ENCODE measurements at places on chromosomes 16 and 17.

DNA sequence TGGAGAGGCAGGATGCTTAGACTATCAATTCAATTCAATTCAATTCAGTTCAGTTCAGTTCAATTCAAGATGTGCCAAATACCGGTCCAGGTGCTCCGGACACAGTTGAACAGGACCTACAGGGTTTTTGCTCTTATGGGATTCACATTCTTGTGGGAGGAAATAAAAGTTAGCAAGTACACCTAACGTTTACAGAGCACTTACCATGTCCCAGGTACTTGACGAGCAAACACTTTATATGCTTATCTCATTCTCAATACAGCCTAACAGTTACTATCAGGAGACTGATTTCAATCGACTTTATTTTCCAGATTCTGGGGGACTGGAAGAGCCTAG, 467 bp upstream of the GDE1 start:
- no peak for DNase-seq

DNA sequence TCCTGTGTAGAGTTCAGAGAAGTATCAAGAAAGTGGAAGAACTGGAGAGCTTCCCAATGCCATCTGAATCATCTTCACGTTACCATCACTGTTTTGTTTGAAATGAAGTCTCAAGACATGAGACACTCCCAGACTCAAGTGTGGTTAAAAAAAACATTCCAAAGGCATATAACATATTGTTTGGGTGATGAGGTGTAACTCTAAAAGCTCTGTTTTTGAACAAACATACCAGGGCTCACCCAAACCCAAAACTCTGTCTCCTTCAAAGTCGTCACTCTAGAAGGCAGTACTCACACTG, 6.3 kb upstream of the ZCCHC14 start:
- no peak for DNase-seq

DNA sequence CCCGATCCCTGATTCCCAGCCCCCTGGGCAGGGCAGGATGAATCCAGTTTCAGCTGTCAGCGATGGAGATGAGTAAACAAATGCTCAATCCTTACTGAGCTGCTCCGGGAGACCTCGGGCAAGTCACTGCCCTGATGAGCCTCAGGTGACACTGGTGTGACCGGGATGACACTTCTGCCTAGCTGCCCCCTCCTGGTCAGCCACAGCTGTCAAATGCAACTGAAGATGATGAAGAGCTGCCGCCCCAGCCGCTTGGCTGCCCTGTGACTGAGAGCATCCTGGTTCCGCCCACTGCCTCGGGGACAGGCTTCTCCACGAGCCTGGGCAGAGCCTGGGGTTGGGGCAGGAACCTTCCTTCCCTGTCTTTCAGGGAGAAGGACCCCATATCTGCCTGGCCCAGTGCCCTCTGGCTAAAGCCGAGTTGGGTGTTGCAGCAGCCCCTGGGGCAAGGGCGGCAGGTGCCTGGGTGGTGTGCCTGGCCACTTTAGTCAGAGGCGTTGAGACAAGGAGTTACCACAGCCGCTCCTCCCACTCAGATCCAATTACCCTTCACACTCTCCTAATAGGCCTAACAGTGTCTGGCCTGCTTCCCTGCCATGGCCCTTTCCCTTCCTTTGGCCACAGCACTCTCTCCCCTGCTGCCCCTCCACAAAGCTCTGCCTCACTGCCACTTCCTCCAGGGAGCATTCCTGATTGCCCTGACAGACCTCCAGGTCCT, 5.5 kb downstream of the CCL17 start:
- peak; percentile 60 for DNase-seq

- peak; percentile 82 for DNase-seq
These were observed 3.8 kb downstream of the PMP22 start for GRCh38 chr17:15261258-15261801.

- DNase-seq = no peak
These were observed 26.1 kb upstream of the JPT2 start for GRCh38 chr16:1651974-1652312.

- no peak for DNase-seq
These were observed 69.1 kb upstream of the BRD7 start for GRCh38 chr16:50437769-50438437.

- no peak for DNase-seq
These were observed 111.9 kb downstream of the XYLT1 start for GRCh38 chr16:17358846-17359245.

GRCh38 chr17:37605081-37605480, 4.1 kb downstream of the SYNRG start:
- no peak for DNase-seq

DNA sequence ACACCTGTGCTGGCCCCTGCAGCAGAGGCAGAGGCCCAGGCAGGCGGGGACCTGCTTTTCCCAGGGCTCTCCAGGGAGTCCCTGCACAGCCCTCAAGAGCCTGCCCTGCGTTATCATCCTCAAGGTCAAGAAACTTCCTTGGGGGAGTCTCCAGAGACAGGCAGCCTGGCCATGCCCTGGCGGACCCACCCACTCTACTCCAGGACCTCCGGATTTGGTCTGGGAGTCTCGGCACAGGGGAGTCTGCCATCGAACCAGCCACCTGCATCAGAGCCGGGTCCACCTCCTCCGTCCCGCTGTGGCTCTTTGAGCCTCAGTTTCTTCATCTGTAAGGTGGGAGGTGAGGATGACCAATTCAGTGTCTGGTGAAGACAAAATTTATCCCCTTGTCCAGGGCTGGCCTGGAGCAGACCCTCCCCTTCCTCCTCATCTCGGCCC, 75.3 kb upstream of the TNRC6C start:
- no peak for DNase-seq

GRCh38 chr16:81940781-81941560, 70.3 kb downstream of the SDR42E1 start:
- no peak for DNase-seq

GRCh38 chr16:56355221-56355620, 70.1 kb downstream of the AMFR start:
- DNase-seq = no peak

DNA sequence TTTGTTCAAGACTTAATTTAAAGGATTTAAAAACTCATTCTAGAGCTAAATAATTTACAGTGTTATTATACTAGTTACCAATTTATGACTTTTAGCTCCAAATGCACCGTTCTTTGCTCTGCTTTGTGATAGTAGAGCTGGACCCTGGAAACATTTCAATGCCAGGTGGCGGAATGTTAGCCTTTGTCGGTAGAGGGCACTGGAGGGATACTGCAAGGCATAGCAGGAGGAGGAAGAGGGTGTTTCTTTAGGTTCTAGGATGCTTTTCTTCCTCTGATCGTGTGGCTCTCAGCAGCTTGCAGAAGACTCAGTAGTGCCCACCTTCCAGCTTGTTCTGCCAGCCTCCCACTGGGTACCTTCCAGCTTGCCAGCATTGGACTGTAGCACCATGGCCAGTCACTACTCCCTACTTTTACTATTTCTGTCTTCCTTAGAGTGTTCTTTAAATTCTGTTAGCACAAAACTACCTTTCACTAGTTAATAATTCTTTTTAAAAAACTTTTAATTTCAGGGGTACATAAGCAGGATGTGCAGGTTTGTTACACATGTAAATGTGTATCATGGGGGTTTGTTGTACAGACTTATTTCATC, 325.3 kb downstream of the UTP18 start:
- peak; percentile 58 for DNase-seq

DNA sequence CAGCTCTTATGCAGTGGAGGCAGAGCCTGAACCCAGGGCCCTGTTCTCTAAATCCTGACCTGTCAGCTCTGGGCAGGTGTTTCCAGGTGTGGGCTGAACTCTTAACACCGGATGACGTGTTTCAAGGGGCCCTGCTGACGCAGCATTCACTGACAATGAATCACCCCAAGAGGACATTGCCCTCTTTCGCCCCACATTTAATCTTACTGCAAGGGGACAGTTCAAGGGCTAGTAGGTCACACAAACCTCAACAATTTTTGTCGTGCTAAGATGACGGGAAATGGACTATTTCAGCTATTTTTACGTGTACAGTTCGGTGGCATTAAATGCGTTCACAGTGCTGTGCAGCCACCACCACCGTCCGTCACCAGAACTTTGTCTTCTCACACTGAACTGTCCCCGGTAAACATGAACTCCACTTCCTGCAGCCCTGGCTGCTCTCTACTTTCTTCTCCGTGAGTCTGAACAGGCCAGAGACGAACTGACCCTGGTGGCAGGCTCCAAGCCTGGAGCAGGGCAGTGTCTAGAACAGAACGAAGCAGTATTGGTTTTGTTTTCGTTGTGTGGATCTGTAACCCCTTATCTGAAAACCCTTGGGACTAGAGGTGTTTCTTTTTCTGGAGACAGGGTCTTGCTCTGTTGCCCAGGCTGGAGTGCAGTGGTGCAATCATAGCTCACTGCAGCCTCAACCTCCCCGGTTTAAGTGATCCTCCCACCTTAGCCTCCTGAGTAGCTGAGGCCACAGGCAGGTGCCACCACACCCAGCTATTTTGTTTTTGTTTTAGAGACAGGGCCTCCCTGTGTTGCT, 88.4 kb upstream of the CIBAR2 start:
- DNase-seq = no peak

DNA sequence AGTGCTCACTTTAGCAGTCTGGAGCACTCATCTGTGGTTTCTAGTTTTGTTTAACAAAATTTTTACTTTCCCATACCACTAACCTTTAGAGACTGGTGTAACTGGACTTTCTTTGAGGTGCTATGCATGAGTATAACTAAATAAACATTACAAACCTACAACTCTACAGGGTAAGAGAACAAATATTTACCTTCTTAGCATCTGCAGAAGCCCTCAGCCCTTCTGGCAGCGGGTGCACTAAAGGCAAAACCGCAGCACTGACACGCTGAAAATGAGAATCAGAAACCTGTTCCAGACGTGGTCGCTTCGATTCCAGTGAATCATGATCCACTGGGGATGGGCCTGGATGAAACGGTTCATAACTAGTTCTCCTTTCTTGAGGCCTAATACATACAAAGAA, 43.7 kb downstream of the NCOR1 start:
- DNase-seq = no peak

DNA sequence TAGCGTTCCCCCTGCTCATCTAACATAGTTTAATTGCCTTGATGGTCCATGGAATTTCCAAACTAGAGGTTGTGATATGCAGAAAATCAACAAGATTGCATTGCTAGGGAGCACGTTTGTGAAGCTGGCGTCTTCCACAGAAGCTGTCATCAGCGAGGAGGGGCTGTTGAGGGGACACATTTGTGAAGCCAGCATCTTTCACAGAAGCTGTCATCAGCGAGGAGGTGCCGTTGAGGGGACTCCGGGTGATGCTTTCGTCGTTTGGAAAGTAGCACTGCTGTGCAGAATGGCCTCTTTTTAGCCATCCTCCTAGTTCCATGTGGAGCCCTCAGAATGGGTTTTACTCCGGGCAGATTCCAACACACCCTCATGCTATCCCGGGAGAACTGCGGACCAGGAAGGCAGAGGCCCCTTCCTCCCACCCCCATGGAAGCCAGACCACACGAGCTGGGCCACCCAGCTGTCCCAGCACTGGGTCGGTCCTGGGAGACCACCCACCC, 119.6 kb upstream of the CHMP6 start:
- no peak for DNase-seq

DNA sequence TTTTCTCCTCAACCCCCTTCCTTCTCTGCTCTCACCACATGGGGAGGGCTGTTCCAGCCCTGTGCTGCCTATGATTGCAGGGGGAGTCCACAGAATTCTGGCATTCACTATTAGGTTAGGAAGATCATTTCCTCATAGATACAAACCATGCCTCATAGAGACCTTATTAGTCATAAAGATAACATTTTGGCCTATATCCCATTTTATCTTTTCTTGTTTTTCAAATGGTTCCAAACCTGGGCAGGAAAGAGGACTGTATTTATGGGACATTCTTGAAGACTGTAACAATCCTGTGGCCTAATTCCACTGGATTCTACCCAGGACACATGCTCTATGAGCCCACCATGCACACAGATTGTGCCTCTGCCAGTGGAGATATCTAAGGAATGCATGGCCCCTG, 51.7 kb downstream of the ASIC2 start:
- DNase-seq = no peak

- DNase-seq = no peak
These were observed 316.3 kb downstream of the CBLN1 start for GRCh38 chr16:48965386-48965785.

GRCh38 chr17:75345514-75346167, 56.4 kb upstream of the SLC25A19 start:
- DNase-seq = no peak

- no peak for DNase-seq
These were observed 35.9 kb downstream of the CACNA1G start for GRCh38 chr17:50596191-50597037.

- DNase-seq = peak; percentile 86
These were observed 1.3 kb upstream of the HIC1 start for GRCh38 chr17:2053380-2054261.

GRCh38 chr16:22318690-22319358, 21.6 kb downstream of the POLR3E start:
- no peak for DNase-seq

GRCh38 chr16:61909074-61909473, 127.2 kb downstream of the CDH8 start:
- DNase-seq = no peak

- no peak for DNase-seq
These were observed 136.6 kb downstream of the COPRS start for GRCh38 chr17:31722251-31723056.

GRCh38 chr17:219696-220095, 38.2 kb upstream of the DOC2B start:
- DNase-seq = no peak

- DNase-seq = no peak
These were observed 27.1 kb upstream of the VWA3A start for GRCh38 chr16:22065252-22065651.

- no peak for DNase-seq
These were observed 933 bp upstream of the ATXN7L3 start for GRCh38 chr17:44200478-44201155.

DNA sequence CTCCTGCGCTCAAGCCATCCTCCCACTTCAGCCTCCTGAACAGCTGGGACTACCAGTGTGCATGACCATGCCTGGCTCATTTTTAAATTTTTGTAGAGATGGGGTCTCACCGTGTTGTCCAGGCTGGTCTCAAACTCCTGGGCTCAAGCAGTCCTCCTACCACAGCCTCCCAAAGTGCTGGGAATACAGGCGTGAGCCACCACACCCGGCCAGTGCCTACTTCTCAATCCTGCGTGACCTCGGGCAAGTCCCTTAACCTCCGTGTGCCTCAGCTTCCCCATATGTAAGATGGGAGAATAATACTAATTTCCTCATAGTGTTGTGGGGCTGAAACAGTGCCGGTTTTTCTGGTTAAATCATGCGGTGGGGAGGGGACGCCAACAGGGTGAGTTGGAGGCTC, 143.5 kb upstream of the CIBAR2 start:
- no peak for DNase-seq

- no peak for DNase-seq
These were observed 228.5 kb downstream of the ABCC12 start for GRCh38 chr16:47927330-47927729.

Data from ecto neural progenitor cell (in vitro differentiated cells).